T-helper 2 cell (primary cell): ENCODE measurements at places on chromosomes 1 and 21.

GRCh38 chr1:191498318-191498717 is 659.9 kb upstream of the RGS18 start:
- no peak for DNase-seq

- DNase-seq = no peak
These were observed 13.1 kb upstream of the PRRC2C start for GRCh38 chr1:171472183-171472647.

DNA sequence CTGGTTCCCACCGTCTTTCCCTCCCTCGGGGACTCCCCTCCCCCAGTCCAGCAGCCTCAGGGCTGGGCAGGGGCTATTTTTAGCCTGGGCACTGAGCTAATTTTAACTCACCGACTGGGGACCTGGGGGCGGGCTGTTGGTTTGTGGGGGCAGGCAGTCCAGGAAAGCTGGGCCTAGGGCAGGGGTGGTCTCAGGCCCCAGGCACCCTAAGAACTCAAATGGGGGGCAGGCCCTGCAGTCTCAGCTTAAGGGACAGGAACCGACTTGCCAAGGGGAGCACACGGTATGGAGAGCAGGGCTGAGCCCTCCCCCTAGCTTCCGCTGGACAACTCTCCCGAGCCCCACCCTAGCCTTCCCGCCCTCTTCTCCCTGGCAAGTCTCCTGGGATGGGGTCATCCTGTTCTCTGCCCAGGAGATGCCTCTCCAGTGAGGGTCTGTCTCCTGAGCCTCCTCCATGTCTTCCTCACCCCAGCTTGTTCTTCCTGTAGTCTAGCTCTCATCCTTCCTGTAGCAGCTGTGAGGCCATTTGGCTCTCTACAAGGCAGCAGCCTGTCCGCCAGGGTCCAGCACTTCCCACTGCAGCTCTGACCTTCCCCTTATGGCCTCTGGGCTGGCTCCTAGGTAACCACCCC is 10.1 kb downstream of the MEF2D start:
- DNase-seq = no peak

- DNase-seq = no peak
These were observed 5.0 kb downstream of the RNU1-2 start for GRCh38 chr1:16900751-16901150.

DNA sequence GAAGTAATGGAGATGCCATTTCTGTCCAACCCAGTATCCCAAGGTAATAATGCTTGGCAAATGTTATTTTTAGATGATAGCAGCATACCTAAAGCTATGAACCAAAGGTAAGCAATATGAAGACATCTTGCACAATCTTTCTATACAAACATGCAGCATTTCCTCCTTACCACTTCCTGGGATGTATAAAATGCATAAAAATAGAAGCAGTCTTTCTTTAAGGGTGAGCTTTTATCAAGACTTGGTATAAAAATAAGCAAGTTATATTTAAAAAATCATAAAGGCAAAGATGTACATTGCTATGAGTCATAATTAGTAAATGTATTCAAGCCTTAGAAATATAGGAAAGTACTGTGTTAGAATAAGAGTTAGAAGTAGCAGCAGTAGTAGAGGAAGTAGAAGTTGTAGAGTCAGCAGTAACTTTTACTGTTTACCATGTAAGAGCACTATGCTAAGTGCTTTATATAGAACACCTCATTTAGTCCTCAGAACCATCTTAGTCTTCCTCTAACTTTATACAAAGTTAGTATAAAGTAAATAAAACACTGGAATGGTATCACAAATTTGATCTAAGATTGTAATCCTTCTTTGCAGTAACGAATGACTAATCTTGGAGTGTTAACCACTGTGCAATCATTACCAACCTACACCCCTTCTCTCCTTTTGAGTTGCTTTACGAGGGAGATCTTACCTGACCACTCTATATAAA is 371.3 kb downstream of the VAV3 start:
- DNase-seq = no peak

GRCh38 chr1:178055779-178056471 is 38.0 kb upstream of the RASAL2 start:
- no peak for DNase-seq

DNA sequence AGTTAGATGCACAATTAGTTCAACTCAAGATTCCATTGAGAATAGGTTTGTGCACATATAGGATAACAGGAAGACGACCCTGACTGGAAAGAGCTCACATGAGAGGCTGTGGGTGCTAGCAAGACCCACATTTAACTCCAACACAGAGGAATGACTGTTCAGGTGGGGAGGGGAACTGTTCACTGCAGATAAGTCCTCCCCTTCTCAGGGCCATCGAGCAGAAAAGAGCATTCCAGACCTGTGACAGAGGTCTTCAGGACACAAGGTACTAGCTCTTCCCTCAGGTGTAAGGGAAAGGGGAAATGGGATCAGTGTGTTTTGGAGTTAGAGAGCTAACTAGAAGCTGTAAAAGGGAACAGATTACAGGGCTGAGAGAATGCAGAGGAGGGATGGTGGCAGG is 8.7 kb downstream of the PTGER3 start:
- no peak for DNase-seq

- DNase-seq = peak; percentile 49
These were observed 1.6 kb downstream of the DRAXIN start for GRCh38 chr1:11693024-11693590.

- DNase-seq = no peak
These were observed 38.2 kb upstream of the PKN2 start for GRCh38 chr1:88645886-88646285.

- DNase-seq = no peak
These were observed 22.3 kb upstream of the GPR137B start for GRCh38 chr1:236119943-236120484.

DNA sequence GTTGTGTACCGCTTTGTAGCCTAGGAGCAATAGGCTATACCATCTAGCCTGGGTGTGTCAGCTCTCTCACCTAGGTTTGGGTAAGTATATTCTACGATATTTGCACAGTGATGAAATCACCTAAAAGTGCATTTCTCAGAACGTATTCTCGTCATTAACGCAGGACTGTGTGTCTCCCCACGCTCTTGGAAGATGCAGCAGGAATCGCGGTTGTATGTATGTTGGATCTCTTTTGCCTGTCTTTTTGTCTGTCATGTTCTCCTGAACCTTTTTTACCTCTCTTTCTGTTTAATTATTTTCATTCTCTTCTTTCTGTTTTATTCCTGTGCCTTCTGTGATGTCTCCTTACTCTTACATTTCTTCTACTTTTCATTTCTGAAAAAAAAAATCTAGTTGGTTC is 140.5 kb upstream of the COL6A1 start:
- no peak for DNase-seq

- no peak for DNase-seq
These were observed 139.5 kb upstream of the SAMSN1 start for GRCh38 chr21:14685568-14685967.

DNA sequence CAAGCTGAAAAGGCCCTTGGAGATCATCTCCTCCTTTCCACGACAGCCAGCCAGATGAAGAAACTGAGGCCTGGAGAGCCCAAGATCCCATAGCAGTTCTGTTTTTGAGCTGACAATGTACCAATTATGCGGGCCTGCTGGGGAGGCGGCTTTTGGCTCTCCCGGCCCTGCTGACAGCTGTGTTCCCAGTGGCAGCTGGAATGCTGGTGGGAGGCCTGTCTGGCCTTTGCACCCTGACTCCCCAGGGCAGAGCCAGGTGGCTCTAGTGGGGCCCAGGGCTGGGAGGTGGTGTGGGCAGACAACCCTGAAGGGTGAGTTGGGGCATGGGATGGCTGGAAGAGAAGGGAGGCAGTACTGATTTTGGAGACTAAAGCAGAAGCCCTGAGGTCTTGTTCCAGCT is 30.7 kb upstream of the WASF2 start:
- DNase-seq = no peak

GRCh38 chr1:221643404-221644144 is 98.3 kb downstream of the DUSP10 start:
- no peak for DNase-seq

- DNase-seq = no peak
These were observed 50.4 kb downstream of the RAP1GAP start for GRCh38 chr1:21618561-21619374.

DNA sequence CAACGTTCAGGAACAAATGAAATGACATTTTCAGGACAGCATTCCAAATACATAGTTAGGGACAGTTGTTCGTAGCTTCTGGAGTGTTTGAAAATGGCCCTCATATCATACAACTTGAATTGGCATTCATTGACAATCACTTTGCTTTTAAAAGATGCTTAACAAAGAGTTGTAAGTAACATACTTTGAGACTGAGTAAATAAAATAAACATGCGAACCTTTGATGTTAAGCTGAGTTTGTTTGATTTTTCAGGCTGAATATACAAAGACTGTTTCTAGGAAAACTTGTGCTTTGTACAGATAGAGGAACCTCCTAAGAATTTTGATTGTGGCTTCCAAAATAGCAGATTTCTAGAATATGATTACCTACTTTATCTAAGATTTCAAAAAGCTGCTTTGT is 45.3 kb downstream of the ITSN1 start:
- DNase-seq = no peak

DNA sequence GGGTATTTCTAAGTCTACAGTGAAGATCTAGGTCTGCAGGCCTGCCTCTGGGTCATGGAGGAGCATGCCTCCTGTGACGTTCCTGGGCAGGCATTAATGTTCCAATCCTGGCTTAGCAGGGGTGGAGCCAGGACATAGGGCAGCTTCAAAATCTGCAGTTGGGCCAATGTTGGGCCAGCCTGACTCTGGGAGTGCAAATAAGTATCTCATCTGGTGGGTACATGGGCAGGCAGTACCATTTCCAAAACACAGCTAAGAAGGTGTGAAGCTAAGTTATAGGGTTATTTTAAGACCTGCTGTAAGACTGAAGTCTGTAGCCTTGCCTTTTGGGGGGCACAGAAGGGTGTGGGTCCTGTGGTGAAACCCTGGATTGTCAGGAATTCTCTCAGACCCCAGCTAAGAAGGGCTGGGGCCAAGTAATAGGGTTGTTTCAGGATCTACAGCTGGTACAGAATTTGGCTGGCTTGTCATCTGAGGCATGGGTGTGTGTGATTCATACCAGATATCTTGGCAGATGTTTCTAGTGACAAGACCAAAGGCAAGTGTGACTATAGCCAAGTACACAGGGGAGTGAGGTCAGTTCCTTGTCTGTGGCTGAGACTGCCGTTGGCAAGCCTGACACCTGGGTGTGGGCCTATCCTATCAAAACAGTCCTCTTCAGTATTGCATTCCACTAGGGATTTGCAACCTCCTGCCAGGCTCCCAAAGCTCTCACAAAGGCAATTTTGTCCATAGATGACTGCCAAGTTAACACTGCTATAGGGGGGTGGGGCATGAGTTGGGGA is 468.7 kb upstream of the B3GALT2 start:
- no peak for DNase-seq

DNA sequence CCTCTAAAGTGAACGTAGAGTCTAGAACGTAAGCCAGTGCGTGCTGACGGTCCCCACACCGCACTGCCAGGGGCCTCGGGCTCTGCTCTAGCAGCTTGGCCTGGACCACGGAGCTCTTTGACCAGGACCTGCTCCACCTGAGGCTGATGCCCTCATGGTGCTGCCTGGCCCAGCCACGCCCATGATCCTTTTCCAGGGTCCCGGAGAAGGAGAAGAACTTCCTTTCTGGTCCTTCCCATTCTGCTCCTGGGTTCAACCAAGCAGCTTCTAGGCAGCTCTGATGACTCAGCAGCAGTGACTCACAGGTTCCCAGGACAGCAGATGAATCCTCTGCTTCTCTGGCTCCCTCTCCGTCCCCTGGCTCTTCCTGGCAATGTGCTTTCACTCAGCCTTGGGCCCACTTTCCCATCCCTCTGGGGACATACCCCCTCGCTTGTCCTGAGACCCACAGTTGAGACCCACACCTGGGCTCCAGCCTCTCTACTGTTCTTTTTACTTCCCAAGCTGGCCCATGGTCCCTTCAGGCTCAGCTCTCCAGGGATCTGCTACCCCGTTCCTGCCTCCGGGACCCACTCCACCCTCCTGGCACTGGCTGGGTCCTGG is 246.3 kb upstream of the RAB4A start:
- no peak for DNase-seq
